ENCODE measurements at places on chromosomes 2 and 18.

- no peak for DNase-seq
These were observed 44.4 kb upstream of the TMEM163 start for GRCh38 chr2:134763164-134763710.

- no peak for DNase-seq
These were observed 14.0 kb downstream of the PXDN start for GRCh38 chr2:1730015-1730927.

DNA sequence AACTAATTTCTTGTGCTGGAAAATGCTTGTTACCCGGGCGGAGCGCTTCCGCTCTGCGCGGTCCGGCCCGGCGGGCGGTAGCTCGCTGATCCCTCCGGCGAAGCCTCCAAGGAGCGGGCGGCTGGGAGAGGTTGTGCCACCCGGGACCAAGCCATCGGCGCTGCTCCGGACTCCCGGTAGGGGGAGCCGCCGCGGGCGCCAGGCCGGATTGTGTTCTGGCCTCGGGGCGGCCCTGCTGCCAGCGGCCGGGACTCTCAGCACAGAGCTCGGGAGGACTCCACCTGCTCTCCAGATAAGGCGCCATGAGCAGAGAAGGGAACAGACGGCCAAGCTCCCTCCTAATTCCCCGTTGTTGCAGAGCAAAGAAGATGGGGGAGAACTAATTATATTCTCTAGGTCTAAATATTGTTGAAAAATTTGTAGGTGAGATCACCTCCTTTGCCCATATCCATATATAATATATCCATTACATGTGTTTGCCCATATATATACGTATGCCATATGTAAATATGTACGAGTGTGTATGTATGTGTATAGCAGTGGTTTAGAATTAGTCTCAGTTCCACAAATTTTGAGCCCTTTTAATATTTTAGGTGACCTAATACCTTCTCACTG is 13.8 kb upstream of the SATB2 start:
- peak; percentile 84 for DNase-seq

DNA sequence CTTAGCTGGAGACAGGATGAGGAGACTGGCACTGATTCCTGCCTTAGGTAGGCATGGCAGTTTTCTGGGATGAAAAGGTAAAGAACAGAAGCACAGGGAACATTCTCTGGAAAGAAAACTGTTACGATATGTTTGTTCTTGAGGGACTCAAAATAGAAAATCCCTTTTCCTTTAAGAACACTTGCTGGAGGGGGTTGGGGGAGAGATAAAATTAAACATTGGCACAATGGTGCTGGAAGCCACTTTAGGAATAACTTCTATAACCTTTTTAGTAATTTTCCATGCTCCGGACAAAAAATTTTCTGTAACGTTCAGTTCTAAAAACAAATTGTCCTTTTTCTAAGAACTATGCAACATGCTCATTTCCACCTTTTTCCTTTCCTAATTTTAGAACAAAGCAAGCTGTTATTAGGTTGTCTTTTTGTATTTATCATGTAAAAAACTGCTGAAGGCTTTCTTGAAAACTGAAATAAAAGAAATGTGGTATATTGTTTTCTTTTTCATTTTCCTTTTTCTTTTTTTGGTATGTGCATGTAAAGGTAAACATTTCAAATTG is 343.8 kb downstream of the EPHA4 start:
- DNase-seq, result no peak

- DNase-seq, result no peak
These were observed 21.7 kb downstream of the RBMS1 start for GRCh38 chr2:160471950-160472349.

DNA sequence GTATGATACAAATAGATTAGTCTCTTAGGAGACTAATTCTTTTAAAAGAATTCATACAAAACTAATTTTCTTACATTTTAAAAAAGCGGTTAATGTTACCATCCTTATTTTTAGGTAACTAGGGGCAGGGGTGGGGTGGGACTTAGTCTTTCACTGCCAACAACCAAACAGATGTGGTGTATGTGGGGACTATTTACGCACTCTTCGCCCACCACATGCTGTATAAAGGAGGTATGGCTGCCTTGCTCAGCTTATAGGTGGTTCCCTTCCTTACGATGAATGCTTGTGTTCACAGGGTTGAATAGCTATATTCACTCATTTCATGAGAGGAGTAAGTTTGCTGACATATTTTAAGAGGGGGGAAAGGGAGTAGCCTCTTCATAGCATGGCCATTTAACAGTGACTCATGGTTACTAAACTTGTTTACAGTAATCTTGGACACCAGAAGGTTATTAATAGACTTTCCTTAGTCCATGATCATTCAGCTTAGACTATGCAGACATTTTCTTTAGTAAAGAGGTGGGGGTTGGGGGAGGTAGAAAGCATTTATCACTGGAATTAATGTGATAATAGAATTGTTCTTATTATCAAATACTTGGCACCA is 61.8 kb downstream of the CAB39 start:
- DNase-seq, result no peak

- DNase-seq, result no peak
These were observed 425.3 kb downstream of the ZEB2 start for GRCh38 chr2:144094408-144095151.

GRCh38 chr2:101617188-101617587 is 80.3 kb upstream of the MAP4K4 start:
- DNase-seq, result no peak

DNA sequence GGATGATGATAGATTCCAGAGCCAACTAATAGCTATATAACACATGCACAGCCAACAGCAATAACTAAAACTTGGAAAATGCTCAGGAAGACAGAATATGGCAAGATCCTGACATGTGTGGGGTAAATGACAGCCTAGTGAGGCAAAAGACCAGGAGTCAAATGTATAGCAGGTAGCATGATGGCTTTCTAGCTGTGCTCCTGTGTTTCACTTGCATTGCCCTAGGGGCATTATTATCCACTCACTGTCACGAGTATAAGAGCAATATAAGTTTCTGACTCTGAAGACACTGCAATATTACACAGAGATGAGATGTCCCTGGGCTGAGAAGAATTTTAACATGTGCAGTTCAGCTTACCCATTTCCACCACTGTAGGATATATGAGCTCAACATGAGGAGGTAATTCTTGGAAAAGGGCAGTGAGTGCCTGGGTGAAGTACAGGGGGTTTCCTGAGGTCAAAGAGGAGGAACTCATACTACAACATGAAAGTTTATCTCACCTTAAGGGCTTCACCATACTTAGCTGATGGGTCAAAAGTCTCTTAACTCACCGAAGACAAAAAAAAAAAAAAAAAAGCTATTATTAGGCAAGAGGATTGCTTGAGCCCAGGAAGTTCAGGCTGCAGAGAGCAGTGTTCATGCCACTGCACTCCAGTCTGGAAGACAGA is 1385.6 kb upstream of the SLC39A10 start:
- no peak for DNase-seq

DNA sequence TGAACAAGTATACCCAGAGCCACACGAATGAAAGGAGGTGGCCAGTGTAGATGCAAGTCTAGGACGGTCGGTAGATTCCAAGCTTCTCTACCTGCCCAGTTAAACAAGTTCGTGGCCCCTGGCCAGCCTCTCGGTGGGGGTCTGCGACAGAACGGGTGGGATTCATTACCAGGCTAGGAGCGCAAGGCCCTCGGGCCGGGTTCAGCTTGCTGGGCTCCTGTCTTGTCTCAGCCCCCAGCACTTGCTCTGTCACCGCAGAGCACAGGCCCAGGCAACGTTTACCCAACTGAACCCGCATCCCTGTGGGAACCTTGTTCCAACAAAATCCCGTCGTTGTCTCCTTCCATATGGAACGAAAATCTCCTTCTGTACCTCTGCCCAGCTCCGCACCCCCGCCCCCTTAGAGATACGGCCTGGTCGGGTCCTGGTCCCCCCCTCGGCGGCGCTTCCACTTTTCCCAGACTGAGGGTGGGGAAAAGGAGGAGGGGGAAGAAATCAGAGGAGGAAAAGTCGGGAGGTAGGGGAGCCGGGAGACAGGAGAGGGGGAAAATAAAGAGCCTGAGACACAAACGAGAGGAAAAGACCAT is 1.9 kb upstream of the EMX1 start:
- DNase-seq, result no peak

GRCh38 chr2:119306196-119306590 is 60.4 kb downstream of the C2orf76 start:
- no peak for DNase-seq

- DNase-seq, result no peak
These were observed 127.1 kb downstream of the DOCK10 start for GRCh38 chr2:224915136-224915535.

GRCh38 chr2:161625996-161626395 is 1.8 kb downstream of the SLC4A10 start:
- no peak for DNase-seq

DNA sequence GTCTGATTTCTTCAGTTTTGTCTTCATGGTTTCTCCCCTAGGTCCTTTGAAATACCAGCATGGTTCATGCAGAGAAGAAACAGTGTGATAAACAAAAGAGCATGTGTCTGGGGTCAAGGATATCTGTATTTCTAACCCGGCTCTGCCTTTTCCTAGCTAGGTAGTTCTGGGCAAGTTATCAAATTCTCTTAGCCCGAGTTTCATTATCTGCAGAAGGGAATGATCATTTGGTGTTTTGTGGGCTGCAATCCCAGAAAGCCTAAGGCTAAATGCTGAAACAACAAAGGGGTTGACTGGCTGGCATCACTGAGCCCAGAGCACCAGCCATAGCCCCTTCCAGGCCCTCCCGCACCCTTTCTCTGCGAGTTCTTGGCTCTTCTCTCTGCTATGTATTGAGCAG is 51.7 kb upstream of the DAPL1 start:
- DNase-seq, result no peak

DNA sequence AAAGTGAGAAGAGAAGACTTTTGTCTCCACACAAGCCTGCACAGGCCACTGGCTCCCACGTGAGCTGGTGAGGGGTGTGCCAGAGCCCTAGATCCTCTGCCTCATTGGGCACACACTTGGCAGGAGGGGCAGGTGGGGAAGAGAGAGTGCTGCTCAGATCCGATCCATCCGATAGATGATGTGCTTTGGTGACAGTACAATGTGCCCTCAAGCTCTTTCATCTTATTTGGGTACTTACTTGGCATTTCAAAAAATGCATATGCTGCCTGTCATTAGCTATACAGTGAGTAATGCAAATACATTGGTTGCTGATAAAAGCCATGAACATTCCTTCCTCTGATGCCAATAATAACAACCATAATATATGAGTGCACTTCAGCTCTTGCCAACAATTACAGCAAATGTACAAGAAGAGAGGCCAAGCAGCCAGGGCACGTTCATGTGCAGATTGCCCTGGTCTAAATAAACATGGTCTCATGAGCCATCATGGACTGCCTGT is 255.3 kb downstream of the VAPA start:
- no peak for DNase-seq

- DNase-seq, result no peak
These were observed 48.2 kb downstream of the FBXO48 start for GRCh38 chr2:68418855-68419254.

GRCh38 chr2:16626497-16626896 is 39.1 kb downstream of the CYRIA start:
- no peak for DNase-seq

DNA sequence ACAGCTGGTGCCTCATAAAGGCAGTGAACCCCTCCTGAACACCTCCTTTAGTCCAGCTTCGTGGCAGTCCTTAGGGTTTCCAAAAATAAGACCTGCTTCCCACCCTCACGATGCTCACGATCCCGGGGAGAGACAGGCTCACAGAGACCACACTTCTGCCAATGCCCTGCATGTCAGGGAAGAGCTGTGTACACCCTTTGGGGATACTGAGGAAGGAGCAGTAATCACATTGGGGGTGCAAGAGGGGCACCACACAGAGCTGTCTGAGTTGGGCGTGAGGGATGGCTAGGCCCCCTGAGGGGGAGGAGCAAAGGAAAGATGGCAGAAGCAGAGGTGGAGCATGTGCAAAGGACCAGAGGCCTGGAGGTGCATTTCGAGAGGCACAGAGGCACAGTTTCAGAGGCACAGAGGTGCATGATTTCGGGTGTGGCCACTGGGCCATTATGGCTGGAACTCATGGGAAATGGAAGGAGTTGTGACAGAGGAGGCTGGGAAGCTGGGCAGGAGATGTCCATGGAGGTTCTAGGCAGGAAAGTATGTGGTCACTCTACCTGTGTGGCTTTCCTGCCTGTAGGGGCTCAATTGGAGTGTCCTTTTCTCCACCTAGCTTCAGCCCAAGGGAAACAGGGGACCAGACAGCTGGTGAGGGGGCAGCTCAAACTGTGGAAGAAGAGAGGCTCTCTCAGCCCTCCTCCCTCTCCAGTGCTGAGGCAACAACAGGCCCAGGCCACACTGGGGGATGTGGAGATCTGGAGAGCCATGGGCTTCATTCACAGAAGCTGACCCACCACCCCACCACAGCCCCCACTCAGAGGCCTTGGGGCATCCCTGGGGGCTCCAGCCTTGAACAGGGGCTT is 115.9 kb downstream of the CAPN13 start:
- no peak for DNase-seq

DNA sequence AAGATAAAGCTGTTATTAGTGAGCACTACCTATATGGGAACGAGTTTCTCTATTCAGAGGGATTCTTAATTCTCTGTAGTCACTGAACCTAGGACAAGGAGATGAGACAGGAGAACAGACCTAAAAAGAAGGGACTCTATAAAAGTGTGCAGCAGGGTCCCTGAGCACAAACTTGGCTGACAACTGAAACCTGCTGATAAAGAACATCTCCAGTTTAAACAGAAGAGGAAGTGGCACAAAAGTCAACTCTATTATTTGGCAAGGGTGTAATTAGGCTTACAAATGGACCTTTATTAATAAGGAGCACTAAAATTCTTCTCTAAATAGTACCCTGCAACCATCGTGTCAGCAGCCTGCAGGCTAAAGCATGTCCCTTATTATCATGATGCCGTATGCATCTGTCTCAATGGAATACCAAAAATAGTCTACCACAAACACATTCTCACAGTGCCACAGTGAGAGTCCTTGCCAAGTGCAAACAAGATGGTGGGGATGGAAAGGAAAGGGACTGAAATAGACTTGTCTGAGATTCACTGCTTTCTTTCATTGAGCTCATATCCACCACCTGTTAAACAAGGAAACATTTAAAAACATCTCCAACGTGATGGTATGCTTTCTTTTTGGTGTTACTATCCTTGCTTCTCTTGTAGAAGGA is 260.2 kb downstream of the INSIG2 start:
- DNase-seq, result no peak

- DNase-seq, result no peak
These were observed 15.4 kb downstream of the EVA1A start for GRCh38 chr2:75545387-75545786.

- no peak for DNase-seq
These were observed 88.3 kb upstream of the HS6ST1 start for GRCh38 chr2:128406736-128407554.

DNA sequence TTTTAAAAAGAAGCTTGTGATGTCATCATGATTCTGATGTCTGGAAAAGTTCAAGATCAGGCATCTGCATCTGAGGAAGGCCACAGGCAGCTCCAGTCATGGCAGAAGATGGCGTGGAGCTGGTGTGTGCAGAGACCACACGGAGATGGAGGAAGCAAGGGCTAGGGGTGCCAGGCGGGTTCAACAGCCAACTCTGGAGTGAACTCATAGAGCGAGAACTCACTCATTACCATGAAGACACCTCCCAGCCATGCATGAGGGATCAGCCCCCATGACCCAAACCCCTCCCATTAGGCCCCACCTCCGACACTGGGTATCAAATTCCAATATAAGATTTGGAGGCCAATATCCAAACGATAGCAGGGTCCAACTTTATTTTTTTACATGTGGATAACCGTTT is 61.6 kb downstream of the KCNG2 start:
- no peak for DNase-seq

- no peak for DNase-seq
These were observed 11.8 kb downstream of the CYP27C1 start for GRCh38 chr2:127208313-127208712.

- DNase-seq, result peak; percentile 41
These were observed 458 bp downstream of the HYCC2 start for GRCh38 chr2:201070948-201071478.

- DNase-seq, result no peak
These were observed 112.2 kb downstream of the GALNT3 start for GRCh38 chr2:165681841-165682240.

All from Caco-2 (cell line).